Head of caudate nucleus (tissue), 42 donors: ENCODE measurements at places on chromosomes 2 and 18.

DNA sequence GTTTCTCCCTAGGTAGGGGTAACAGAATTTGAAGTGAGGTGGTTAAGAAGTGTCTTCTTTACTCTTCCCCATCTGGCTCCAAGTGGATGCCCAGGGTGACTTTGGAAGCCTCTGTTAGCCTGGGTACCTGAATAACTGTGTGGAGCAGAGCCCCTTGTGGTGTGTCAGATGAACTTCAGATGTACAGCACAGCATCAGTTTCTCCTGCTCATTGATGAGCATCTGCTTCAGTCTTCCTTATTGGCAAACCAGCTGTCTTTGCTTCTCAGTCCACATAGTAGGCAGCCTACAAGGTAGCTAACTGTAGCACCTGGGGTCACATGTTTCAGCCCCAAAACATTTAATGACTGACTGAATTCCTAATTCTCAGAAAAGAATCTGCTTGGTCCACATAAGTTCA is 56.2 kb upstream of the ATP8B1 start:
- DNase-seq: no peak

- DNase-seq: no peak
These were observed 30.2 kb upstream of the LRATD1 start for GRCh38 chr2:14602309-14602708.

DNA sequence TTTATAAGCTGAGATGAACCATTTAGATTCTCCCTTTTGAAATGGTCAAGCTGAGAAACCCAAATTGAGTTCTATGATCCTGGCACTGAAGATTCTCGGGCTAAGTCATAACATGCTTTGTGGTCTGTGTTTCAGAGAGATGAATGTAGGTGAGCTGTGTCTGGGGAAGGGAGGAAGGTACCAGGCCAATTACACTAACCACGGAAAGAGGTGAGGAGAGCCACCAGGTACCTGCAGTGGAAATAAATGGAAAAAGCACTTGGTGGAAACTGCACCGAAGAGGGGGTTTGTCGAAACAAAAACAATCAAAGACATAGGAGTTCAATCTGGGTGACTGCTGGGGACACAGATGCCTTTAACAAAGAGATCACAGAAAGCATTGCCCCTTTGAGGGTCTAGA is 963 bp upstream of the MRPL44 start:
- DNase-seq: no peak

DNA sequence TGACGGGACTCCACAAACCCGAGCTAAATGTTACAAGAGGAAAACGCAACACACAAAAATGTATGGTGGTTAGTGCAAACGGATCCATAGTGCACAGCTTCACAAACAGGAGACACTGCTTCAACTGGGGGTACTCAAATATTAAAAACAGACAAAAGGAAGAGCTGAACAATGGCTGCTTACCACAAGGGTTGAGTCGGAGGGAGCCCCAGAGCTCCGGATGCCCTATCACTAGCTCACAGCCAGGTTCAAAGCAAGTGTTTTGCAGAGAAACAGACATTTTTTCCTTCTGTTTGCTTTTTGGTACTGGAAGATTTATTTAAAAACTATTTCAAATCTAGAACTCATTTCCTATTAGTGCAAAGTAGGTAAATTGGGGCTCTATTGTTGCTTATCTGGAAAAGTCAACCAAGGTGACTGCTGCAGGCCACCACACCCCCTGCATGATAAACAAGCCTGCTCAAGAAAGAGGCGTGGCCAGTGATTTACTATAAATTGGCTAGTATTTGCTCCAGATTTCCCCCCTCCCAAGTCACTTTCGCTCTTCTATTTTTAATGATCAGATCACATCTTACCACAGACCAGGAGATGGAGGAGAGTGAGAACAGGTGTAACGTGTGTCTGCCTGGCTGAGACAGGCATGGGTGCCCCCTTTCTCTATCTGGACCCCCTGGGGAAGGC is 46.5 kb downstream of the ZAP70 start:
- no peak for DNase-seq

DNA sequence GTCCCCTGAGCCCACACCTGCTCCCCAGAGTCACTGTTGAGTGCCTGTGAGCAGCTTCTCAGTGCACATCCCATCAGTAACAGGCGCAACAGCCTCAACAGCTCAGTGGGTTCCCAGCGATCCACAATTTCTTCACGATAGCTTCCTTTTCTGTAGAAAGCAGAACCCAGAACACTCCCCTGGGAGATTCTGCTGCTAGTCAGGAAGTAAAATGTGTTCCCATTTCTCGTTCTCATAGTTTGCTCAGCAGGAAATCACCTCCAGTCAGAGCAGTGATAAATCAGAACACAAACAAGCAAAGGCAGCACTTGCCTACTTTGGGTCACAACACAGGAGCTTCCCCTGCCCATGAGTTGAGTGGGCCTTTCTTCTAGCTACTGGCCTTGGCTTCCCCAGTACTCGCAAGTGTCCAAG is 48.9 kb upstream of the ATG16L1 start:
- no peak for DNase-seq

- DNase-seq: no peak
These were observed 238.6 kb downstream of the TWIST2 start for GRCh38 chr2:239086325-239087020.

- peak; percentile 30 for DNase-seq
These were observed 57.4 kb downstream of the TRPM8 start for GRCh38 chr2:233974530-233975071.

- DNase-seq: no peak
These were observed 14.5 kb upstream of the ASPRV1 start for GRCh38 chr2:69975853-69976462.

DNA sequence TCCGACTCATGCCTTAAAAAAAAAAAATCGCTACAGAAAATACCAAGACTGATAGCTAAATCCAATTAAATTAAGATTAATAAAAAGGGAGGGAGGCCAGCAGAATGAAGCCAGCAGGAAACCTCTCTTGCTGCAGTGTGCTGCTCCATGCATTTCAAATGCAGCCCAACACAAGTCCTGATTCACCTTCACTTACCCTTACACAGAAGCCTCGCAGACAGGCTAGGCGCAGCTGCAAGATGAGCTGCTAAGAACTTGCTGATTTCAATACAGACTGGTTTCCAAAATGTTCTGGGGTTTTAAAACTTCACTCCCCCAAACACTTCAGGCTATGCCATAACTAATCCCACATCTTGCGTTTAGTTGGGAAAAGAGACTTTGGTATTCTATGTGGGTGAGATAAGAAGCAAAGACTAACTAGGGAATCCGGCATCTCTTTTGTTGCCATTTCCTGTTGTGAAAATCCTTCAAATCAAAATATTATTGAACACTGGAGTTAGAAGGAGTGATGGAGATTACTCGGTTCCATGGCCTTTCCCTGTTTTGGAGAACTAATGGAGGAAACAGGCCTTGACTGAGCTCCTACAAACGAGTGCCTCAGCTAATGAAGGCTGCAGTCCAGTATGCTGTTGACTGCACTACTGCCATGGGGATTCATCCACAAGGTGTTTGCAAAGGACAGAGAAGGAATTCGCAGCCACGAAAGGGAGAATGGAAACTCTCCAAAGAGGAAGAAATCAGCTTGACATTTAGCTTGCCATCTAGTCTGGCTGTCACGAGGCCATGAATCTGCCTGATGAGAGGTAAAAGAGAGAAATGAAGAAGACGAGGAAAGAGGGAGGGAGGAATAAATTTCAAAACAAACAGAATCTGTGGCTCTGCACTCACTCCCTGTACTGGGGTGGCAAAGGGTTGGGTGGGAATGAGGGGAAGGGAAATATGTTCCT is 67.3 kb downstream of the CLHC1 start:
- DNase-seq: no peak

DNA sequence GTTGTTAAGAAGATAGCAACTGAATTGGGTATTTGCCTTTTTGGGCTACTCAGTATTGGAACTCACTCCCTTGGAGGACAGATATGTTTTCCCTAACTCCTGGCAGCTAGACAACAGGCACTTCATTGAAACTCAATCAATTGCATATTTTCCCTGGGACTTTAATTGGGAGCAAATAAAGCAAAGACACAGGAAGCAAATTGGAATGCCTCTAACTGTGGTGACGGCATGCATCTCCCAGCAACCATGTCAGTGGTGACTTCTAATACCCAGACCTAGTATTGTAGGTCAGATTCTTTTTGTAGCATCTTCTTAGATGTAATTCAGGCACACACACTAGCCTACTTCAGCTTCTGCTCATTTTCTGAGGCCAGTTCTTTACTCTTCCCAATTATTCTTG is 164.2 kb upstream of the SETBP1 start:
- no peak for DNase-seq

GRCh38 chr2:140108706-140109475 is 1328.7 kb upstream of the NXPH2 start:
- no peak for DNase-seq

DNA sequence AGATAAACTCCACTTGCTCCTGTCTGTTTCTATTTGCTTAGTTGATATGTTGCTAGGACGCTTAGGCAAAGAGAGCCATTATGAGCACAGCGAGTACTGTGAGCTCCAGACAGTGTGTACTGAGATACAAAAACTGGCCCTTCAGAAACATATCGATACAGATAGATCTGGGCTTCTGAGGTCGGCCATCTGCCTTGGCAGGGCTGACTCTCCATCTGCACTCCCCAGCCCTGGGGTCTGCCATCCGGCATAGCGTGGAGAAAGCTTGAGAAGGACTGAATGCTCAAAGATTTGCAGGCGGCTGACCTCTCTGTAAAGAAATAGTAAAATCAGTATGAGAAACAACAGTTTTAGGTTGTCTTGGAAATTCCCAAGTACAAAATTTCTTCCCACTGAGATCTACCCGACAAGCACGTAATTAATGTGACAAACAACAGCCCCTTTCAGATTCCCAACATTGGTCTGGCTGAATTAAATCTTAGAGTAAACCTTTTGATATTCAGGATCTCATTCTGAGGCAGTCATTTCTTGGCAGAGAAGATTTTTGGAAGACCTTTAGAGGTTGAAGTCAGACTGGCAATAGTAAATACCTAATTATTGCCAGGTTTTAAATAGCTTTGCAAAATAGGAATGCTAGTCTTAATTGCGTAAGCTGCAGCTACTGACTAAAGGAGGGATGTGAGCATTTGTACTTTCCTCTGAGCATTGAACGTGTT is 127.4 kb downstream of the CHST9 start:
- peak; percentile 10 for DNase-seq

- DNase-seq: no peak
These were observed 199.0 kb downstream of the EIPR1 start for GRCh38 chr2:3178578-3179031.

- DNase-seq: no peak
These were observed 10.4 kb downstream of the ST8SIA3 start for GRCh38 chr18:57362714-57363113.

DNA sequence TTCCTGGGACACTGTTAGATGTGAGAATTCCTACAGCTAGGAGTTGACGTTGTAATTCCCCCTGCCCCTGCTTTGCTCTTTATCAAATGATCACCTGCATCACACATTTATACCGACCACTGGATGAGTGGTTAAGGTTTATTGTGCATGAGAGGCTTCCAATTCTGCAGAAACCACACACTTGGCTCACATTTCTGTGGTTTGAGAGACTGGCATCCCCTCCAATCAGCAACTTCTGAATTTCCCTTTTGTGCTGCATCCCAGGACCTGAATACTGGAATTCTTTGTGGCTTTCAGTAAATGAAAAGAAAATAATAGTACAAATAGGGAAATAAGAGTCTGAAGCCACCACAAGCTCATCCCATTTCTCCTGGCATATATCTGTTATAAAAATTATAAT is 628.7 kb upstream of the PIK3C3 start:
- no peak for DNase-seq

- DNase-seq: no peak
These were observed 23.6 kb downstream of the ADD2 start for GRCh38 chr2:70744397-70744796.

DNA sequence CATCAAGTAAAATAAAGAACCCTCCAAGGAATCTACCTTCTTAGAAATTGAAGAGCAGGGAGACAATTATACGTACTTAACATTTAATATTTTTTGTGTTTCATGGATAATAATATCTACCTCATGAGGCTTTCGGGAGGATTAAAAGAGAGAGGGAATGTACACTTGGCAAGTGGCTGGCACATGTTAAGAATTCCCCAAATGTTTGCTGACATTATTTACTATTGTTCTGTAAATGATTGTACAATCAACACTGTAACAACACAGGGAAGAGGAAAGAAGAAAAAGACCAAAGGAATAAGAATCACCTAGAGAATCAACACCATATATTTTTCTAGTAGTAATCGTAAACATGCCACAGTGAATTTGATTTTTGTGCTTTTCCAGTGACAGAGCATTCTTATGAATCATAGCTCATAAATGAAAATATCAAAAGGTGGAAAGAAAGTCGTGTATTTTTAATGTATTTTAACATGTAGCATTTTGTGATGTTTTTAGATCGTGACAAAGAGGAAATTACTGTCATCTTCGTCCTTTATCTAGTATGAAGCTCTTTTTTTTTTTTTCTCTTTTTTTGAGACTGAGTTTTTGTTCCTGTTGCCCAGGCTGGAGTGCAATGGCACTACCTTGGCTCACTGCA is 67.3 kb downstream of the B3GNT2 start:
- DNase-seq: no peak

DNA sequence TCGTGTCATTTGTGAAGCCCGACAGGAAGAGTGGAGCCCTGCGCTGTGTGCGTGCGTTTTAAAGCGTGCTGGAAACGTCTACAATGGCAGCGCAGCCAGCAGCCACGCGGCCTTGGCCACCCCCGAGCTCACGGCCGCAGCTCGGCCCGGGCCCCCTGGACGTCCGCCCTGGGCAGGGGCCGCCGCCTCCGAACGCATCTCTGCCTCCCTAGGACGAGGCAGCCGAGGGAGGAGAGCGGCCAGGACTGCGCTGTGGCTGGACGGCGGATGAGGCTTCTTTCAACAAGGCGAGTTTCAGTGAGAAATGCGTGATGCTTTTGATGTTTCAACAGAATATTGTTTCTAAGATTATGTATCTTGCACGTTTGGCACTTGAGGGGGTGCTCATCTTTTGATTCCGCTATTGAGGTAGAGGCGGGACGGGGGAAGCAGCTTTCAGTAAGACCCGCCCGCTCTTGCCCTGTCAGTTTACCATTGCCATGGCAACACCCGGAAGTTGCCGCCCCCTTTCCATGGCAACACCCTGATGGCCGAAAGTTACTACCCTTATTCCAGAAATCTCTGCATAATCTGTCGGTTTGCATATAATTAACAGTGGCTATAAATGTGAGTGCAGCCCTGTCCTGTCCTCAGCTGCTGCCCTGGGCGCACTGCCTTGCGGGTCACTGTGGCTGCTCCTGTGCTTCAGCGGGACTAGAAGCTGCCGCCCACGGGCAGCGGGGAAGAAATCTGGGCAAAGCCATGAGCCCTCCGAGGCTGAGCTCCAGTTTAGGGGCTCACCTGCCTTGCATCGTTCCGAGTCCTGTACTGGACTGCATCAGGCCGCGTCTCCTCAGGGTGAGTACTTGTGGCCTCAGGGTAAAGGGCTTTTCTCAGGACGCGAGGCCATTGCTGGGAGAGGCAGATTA is 38.6 kb downstream of the ADNP2 start:
- peak; percentile 96 for DNase-seq
